ENCODE measurements at places on chromosomes 1 and 21. TPM values are rescaled to one million over a fixed set of nuclear protein-coding genes. Genes with fewer than 3 reads are reported as not detected.

DNA sequence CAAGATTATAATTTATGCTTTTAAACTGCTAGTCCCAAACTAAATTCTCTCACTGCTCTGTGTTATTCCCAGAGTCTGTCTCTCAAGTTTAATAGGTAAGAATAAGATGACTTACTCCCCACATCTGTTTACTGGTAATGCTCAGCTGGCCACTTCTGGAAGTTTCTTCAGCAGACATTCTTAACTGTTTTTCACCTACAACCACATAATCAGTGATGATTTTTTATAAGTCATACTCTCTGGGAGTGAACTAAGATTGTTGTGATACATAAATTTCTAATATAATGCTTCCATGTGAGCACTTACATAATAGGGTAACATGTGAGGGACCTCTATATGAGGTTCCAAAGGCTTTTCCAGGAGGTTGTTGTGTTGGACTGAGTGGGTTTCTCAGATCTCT, 8.7 kb downstream of the SLAMF7 start:
- no peak for DNase-seq

DNA sequence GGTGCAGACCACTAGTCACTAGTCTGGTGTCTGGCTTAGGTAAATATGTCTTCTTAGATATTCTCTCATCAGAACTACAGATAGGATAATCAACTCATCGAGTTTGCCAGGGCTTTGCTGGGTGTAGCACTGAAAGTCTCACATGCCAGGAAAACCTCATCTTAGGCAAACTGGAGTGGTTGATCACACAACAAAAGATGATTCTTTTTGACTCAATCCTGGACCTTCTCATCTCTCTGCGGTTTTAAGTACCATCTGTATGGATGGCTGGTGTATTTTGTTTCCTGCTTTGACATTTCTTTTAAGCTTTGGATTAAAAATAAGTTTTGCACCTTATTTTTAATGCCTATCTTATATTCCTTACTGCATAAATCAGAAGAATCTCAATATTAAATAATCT, 11.3 kb downstream of the GBP2 start:
- DNase-seq = no peak

GRCh38 chr1:14733048-14733778, 134.7 kb downstream of the KAZN start:
- DNase-seq = no peak

DNA sequence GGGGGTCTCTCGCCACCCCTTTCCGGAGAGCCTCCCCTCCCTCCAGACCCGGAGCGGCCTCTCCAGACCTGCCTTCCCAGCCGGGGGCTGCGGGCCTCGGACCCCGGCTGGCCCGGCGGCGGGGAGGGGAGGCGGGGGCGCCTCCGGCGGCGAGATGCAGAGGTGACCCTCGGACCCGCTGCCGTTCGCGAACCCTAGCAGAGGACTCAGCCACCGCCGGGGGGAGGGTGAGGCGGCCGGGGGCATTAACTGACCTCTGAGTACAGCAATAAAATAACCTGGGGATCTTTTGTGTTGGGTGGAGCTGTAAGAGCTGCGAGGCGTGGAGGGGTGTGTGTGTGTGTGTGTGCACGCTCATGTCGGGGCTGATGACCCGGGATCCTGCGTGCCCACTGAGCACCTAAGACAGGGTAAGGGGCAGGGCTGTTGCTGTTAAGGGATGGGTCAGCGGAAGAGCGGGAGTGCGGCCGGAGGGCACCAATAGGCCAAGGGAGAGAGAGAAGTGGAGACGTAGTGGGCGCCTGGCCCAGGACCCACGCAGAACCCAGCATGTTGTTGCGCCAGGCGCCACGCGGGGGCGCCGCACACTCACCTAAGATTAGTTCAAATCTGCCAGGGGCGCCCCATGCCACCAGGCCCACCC, 6.3 kb downstream of the HAPLN2 start:
- DNase-seq = peak; percentile 68

DNA sequence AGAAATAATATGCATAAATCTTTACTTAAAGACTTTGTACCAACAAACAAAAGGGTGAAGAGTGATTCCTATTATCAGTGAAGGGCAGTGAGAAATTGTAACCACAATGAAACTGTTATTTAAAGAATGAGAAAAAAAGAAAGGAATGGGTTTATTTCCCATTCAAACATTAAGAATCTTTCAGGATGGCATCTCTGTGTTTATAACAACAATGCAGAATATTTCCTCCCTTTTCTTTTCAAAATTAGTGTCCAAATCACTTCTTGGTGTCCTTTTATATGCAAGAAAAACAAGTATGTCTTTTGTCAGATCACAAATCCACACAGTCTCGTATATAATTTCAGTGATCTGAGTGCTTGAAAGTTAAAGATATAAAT, 61.2 kb downstream of the PTPRC start:
- DNase-seq = no peak

GRCh38 chr1:228008391-228009115, 1.8 kb downstream of the WNT3A start:
- peak; percentile 7 for DNase-seq

DNA sequence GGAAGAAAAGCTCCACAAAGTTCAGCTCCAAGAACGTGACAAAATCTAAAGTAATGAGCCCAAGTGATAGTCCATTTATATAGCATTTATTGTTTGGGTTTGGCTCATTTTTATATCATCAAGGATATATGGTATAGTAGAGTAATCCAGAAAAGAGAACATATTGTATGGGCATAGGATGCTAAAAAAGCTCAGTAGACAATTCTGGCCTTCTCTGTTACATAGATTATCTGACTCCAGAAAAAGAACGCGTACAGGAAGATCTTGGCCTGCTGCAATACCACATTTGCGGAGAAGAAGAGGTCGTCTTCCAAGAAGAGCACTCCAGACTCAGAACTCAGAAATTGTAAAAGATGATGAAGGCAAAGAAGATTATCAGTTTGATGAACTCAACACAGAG, 43.8 kb downstream of the TMED5 start:
- no peak for DNase-seq

GRCh38 chr1:112063781-112064728, 74.6 kb upstream of the KCND3 start:
- no peak for DNase-seq

DNA sequence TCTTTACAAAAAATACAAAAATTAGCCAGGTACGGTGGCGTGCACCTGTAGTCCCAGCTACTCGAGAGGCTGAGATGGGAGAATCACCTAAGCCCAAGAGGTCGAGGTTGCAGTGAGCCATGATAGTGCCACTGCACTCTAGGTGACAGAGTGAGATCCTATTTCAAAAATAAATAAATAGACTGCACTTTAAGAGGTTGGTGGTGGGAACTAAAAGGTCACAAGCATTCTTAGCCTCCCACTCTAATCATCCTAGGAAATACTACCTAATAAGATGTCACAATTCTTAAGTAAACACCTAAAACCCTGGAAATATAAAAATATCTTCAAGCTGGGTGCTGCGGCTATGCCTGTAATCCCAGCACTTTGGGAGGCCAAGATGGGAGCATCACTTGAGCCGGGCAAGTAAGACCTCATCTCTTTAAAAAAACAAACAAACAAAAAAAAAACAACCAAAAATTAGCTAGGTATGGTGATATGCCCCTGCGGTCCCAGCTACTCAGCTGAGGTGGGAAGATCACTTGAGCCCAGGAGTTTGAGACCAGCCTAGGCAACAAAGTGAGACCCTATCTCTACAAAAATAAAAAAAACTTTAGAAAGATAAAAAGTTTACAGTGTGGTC, 4.1 kb downstream of the DCAF8 start:
- DNase-seq = no peak

GRCh38 chr1:88472714-88473113, 211.4 kb upstream of the PKN2 start:
- no peak for DNase-seq

- DNase-seq = no peak
These were observed 164.0 kb upstream of the UBE2U start for GRCh38 chr1:64039390-64039926.

DNA sequence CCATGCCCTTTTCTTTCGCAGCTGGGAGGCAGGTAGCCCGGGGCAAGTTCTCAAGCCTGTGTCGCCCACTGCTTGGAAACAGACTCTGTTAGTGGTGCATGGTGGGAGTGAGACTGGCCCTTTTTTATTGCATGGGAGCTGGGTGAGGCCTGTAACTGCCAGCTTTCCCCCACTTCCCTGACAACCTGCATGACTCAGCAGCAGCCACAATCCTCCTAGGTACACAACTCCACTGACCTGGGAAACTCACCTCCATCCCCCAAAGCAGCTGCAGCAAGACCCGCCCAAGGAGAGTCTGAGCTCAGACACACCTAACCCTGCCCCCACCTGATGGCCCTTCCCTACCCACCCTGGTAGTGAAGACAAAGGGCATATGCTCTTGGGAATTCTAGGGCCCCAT, 25.8 kb downstream of the PIGP start:
- DNase-seq = no peak

GRCh38 chr1:231416901-231417300, 5.2 kb downstream of the EGLN1 start:
- DNase-seq = no peak

GRCh38 chr1:179030130-179030529, 4.4 kb downstream of the FAM20B start:
- no peak for DNase-seq

GRCh38 chr1:8293118-8293517, 24.8 kb upstream of the SLC45A1 start:
- no peak for DNase-seq

- DNase-seq = peak; percentile 57
These were observed at the start of gene TLR5 for GRCh38 chr1:223142795-223143536. TLR5 (minus strand) TSS chr1:223143248; CDS start chr1:223113031, 30,217 bp downstream.

DNA sequence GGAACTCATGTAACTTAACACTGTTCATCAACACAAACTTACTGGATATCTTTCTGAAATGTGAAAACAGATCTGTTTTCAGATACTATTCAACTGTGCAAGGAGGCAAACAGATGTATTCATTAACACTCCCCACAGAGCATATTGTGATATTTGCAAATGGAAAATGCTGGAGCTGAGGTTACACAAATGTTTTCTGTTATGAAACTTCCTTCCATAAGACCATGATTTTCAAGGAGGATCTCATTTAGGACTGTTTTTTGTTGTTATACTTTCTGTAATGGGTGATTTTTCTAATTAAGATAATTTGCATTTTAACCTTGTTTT, 56.1 kb downstream of the GABPA start:
- no peak for DNase-seq

GRCh38 chr1:76759950-76760349, 107.3 kb upstream of the ST6GALNAC5 start:
- DNase-seq = no peak

- DNase-seq = no peak
These were observed 8.9 kb upstream of the MUTYH start for GRCh38 chr1:45348966-45349677.

DNA sequence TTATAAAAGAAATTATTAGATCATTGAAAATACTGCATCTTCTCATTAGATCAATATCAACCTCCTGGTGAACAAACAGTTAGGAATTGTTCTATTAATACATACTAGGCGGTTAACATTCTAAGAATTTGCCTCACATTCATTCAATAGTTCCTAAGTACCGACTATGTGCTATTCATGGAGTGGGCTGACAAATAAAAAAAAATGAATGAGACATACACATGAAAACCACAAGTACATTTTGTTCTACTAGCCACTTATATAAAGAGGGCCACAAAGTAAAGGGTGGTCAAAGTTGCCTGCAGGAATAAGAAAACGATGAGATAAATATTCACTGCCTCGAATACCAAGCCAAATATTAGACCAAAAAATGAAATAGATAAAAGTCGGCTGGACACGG, 294.4 kb downstream of the SDCCAG8 start:
- DNase-seq = no peak

GRCh38 chr1:209397371-209397770, 186.1 kb upstream of the CAMK1G start:
- no peak for DNase-seq

GRCh38 chr1:155938220-155938627, 3.2 kb upstream of the RXFP4 start:
- no peak for DNase-seq

DNA sequence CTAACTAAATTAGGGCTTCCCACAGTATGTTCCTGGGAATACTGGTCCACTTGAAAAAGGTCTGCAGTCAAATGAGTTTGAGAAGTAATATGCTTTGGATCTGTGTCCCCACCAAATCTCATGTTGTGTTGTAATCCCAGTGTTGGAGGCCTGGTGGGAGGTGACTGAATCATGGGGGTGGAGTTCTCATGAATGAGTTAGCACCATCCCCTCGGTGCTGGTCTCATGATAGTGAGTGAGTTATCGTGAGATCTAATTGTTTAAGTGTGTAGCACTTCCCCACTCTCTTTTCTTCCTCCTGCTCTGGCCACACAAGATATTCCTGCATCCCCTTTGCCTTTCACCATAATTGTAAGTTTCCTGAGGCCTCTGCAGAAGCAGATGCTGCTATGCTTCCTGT, 16.9 kb upstream of the DMRTB1 start:
- DNase-seq = no peak

DNA sequence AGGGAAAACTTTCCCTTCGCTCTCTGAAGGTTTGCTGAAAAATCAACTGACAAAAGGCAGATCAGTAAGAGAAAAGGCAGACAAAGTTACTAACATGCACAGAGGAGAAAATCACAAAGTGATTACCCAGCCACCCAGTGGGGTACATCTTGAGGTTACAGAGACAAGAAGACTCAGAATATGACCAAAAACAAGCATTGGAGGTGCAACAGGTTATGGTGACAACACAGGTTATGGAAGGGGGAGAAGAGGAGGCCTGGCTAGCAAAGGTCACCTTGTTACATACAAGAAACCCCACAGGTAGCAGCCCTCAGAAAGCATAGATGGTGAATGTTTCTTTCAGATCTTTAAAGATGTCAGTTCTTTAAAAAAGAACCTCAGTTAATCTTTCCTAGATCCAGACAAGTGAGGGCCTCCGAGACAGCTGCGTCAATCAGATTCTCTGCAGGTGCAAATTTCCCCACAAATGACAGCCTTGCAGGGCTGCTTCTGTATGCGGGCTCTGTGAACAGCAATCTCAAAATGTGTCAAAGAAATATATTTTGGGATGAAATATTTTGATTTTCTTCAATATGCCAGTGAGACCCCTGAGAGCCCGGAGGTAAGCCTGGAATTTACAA, 207.6 kb upstream of the RAB4A start:
- no peak for DNase-seq

DNA sequence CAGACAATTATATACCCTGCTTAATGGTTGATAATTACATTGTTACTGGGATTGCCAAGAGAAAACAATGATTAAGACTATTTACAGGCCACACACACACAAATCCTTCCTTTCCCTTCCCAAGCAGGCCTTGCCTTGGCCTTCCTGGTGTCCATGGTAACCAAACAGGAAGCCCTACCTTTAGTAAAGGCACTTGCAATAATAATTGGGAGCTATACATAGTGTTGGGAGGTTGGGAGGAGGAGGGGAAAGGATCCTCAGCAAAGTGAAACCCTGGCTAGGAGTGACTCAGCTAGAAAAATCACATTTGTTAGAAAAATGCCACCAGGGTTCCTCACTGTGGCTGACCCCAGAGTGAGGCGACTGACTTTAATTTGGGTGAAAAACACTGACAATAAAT, 122.3 kb upstream of the ADAR start:
- DNase-seq = no peak

Gene C1orf185
- total RNA-seq = not detected

Gene ATP5PF
- total RNA-seq = 114 TPM

Gene MPZ
- total RNA-seq = 6.0 TPM

Gene OR6K3
- not detected for total RNA-seq

Gene MSH4
- 3.6 TPM for total RNA-seq

Gene SDCCAG8
- 80.7 TPM for total RNA-seq

Gene PCNT
- 76.2 TPM for total RNA-seq

Gene LINGO4
- not detected for total RNA-seq

Gene TIE1
- 13.8 TPM for total RNA-seq

Gene SELP
- 0.50 TPM for total RNA-seq

Gene NOS1AP
- total RNA-seq = 69.2 TPM

Gene KRTAP7-1
- total RNA-seq = not detected

Gene CERS2
- 167 TPM for total RNA-seq

Gene RUNX1
- 16.3 TPM for total RNA-seq
